Mammary microvascular endothelial cell (primary cell): ENCODE measurements at places on chromosomes 2 and 18. TPM values are rescaled to one million over a fixed set of nuclear protein-coding genes. Genes with fewer than 3 reads are reported as not detected.

The DAW1 gene
- total RNA-seq: 0.20 and 0.25 TPM in 2 replicates

The STRADB gene
- 29.9 and 32.0 TPM in 2 replicates for total RNA-seq

The RAD51AP2 gene
- total RNA-seq: not detected in 2 replicates

The CHRNG gene
- total RNA-seq: not detected in 2 replicates

The FSIP2 gene
- total RNA-seq: 0.20 TPM in 1 of 2 replicates, not detected in the other

The LONRF2 gene
- total RNA-seq: 0.30 TPM in 1 of 2 replicates, not detected in the other

The PCARE gene
- not detected in 2 replicates for total RNA-seq

The PDE1A gene
- total RNA-seq: 0.10 and 0.20 TPM in 2 replicates

The ALK gene
- not detected in 2 replicates for total RNA-seq

The ACADL gene
- total RNA-seq: not detected in 2 replicates

The HRH4 gene
- not detected in 2 replicates for total RNA-seq

The DNAH7 gene
- total RNA-seq: 0.49 TPM in 1 of 2 replicates, not detected in the other

The FABP1 gene
- not detected in 2 replicates for total RNA-seq

The SLC23A3 gene
- 0.60 and 0.79 TPM in 2 replicates for total RNA-seq

The SERPINB8 gene
- 23.3 and 24.1 TPM in 2 replicates for total RNA-seq

The COX5B gene
- total RNA-seq: 325 and 348 TPM in 2 replicates

The TMEM198 gene
- total RNA-seq: not detected in 2 replicates

The TCF4 gene
- total RNA-seq: 162 and 171 TPM in 2 replicates

The RAMP1 gene
- total RNA-seq: not detected in 2 replicates

The CYP20A1 gene
- 16.9 and 19.7 TPM in 2 replicates for total RNA-seq

The EML6 gene
- total RNA-seq: 0.13 and 0.89 TPM in 2 replicates

The CLEC4F gene
- 0.10 TPM in 1 of 2 replicates, not detected in the other for total RNA-seq

The RGPD4 gene
- total RNA-seq: not detected in 2 replicates

The CTAGE1 gene
- total RNA-seq: not detected in 2 replicates

The PIAS2 gene
- total RNA-seq: 7.6 and 11.6 TPM in 2 replicates

The ANKRD30BL gene
- not detected in 2 replicates for total RNA-seq

The UGT1A8 gene
- total RNA-seq: not detected in 2 replicates

The MRPL44 gene
- total RNA-seq: 48.1 and 50.9 TPM in 2 replicates

The AGXT gene
- total RNA-seq: not detected in 2 replicates

The EGR4 gene
- not detected in 2 replicates for total RNA-seq

The SFTPB gene
- not detected in 2 replicates for total RNA-seq
